ENCODE measurements at places on chromosomes 5 and 9.

DNA sequence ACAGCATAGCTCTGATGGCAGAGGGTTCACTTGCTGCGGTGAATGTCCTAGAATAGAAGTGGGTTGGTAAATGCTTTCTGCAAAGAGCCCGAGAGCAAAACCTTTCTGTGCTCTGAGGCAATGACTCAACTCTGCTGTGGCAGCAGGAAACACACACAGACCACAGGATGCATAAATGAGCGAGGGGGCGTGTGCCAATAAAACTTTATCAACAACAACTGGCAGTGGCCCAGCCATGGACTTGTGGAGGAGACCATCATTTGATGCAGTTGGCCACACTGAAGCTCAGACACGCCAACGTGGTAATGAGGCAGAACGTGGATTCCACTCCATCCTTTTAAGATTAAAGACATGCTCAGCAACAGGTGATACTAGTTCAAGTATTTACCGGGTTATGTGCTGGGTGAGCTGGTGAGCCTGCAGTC lies 6.8 kb downstream of the MRPL36 start:
- DNase-seq = peak; percentile 71

DNA sequence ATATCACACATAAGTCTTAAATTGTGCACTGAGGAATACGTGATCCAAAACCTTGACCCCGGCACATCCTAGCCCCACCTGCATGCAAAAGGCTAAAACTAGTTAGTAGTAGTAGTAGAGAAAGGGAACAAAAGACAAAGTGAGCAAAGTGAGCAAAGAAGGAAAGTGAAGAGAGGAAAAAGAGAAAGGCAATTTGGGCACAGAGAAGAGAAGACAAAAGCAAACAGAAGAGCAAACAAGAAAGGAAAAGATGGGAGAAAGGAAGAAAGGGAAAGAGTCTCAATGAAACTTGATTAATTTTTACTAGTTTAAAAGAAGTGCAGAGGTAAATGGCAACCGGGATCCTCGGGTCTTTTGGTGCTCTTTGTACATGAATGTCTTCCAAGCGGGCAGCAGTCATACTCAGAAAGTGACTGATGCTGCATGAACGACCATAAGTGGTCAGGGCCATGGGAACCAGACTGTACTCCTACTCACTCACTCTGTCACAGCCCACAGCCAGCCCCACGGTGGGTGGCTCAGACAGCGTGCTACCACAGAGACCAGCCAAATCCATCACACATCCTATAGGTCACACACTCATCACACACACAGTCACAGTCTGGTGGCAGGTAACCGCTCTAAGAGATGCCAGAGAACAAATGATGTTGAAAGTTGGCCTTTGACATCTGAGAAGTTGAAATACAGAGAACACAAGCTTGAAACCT lies 203.9 kb downstream of the FBN2 start:
- DNase-seq = no peak

- no peak for DNase-seq
Measured at GRCh38 chr5:147417135-147417813, 92.6 kb downstream of the DPYSL3 start.

GRCh38 chr9:128192601-128193371 lies 1.4 kb upstream of the CIZ1 start:
- peak; percentile 71 for DNase-seq

- DNase-seq = no peak
Measured at GRCh38 chr9:136437839-136438547, 1.7 kb downstream of the INPP5E start.

- no peak for DNase-seq
Measured at GRCh38 chr9:119453490-119453911, 84.3 kb upstream of the BRINP1 start.

GRCh38 chr9:121360601-121361374 lies 9.3 kb downstream of the STOM start:
- no peak for DNase-seq

DNA sequence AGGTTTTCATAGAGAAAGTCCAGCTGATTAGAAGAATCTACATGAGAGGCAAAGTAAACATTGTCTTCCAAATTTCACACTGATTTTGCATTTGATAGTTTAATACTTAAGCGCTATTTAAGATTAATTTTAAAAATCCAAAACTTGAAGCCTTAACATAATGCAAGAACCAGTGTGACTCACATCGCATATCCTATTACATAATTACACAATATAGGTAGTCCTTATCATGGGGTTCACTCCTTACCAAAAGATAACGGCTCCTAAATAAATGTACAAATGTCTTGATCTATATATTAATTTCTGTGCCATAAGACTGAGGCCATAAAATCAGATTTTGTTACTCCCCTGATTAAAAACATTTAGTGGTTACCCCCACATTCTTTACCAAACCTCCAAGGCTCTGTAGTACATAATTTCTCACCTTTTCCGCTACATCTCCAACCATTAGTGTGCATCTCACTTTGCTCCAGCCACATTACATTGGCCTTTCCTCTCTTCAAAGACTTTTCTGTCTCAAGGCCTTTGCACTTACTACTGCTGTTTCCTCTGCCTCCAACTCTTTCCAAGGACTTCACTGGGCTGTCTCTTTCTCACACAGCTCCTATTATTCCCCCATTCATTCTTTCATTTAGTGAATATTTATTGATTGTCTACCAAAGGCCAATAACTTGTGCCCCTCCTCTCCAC lies 1.0 kb downstream of the RIOK2 start:
- DNase-seq = no peak

- no peak for DNase-seq
Measured at GRCh38 chr5:176813587-176814312, 3.4 kb downstream of the UNC5A start.

DNA sequence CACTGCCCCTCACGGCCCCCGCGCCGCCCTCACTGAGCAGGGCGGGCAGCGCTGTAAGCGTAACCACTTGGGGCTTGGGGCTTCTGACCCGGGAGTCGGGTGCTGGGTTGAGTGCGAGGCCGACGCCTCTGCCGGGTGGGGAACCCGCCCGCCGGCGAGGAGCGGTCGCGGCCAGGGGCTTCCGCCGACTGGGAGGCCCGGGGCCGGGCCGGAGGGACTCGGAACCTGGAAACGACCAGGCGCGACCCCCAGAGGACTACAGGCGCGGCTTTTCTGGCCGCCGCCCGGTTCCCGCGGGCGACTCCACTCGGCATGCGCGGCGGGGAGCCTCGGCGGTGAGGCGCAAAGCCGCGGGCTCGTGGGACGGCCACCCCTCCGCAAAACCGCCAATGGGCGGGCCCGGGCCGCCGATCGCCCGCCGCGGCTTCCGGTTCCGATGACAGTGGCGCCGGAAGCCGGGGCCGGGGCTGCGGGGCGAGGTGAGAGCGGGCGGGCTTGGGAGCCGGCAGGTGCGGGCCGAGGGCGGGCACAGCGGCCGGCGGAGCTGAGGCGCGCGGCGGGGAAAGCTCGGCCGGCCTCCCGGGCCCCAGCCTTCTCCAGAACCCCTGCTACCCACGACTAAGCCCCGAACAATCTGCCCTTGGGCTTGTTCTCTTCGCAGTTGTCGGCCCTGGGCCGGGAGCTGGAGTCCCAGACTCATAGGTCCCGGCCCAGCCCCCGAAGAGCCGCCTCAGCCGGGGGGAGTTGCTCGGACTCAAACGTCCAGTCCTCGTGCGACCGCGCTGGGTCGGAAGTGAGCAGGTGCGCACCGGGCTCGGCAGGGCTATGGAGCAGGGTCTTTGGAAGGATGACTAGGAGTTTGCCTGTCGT lies at the start of gene RMND5B:
TSS of gene RMND5B (plus strand) at position 439 of the 870 bp plus-strand sequence. CDS start 7,106 bp downstream, outside the sequence.
- peak; percentile 78 for DNase-seq

DNA sequence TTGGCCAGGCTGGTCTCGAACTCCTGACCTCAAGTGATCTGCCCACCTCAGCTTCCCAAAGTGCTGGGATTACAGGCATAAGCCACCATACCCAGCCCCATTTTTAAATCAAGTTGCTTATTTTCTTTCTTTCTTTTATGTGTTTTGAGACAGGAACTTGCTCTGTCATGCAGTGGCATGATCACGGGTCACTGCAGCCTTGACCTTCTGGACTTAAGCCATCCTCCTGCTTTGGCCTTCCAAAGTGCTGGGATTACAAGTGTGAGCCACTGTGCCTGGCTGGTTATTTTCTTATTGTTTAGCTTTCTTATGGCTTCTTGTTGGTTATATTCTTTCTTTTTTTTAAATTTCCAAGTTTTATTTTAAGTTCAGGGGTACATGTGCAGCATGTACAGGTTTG lies 79.7 kb upstream of the C5orf63 start:
- DNase-seq = no peak

DNA sequence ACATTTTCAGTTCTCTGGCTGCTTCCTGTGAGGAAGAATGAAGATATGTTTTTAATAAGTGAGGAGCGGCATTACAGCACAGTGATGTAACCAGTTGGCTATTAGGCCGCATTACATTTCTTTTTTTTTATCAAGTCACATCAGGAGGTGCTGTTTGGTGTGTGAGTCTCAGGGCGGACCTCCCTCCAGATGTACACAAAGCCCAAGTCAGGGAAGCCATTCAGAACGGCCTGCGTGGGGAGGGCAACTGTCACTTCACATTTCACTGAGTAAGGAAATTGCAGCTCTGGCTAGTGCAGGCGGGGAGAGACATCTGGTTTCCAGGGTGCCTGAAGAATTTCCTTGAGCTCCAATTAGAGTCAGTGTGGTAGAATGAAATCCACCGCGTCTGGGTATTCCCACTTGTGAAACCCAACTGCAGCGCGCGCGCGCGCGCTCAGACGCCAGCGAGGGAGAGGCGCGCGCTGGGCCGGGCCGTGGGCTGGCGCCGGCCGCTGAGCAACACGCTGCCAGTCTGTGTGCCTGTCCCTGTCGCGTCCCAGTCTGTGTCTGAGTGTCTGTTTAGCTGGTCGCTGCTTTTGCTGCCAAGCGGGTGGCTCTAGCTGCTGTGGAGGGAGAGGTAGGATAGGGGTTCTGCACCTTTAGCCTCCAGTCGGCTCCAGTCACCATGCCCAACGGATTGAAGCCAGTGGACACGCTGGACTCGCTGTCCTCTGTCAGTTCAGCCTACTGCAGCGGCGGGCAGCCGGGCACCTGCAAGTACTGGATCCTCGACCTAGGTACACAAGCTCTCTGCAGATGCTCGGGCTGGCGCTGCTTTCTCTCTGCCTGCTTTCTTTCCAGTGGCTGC lies 140.8 kb upstream of the OTULINL start:
- no peak for DNase-seq

DNA sequence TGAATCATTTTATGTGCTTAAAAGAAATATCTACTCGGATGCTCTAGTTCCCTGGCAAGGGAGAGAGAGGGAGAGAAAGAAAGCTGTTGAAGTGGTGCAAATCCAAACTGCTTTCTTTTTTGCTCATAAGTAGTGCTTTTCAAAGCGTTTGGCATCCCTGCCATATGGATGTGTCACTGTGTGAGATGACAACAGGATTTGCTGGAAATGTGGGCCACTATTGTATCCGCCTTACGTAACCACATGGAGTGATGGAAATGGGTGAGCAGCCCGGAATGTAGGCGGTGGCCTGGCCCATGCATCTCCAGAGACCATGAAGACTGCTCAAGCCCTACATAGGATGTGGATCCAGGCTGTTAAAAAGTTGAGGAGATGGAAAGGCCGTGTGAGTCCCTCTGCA lies 30.8 kb downstream of the TJP2 start:
- DNase-seq = no peak

DNA sequence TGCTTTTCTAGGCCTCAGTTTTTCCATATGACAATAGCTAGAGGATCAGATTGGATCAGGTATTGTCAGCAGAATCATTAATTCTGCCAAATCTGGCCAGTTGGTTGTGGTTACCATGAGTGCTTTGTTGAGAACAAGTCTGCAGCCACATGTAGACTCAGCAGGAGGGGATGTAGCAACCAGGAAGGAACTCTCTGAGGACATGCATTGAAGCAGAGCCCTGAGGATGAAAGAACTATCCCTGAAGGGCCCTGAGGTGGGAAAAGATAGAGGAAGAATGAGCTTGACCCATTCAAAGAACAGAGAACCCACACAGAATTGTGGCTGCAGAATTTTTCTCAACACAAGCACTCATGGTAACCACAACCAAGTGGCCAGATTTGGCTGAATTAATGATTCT lies 60.1 kb upstream of the AFAP1L1 start:
- DNase-seq = no peak

GRCh38 chr5:143101725-143102386 lies 301.6 kb downstream of the NR3C1 start:
- no peak for DNase-seq

- DNase-seq = no peak
Measured at GRCh38 chr5:132456987-132457361, 33.6 kb downstream of the IRF1 start.

GRCh38 chr5:142717582-142718215 lies 31.8 kb upstream of the FGF1 start:
- DNase-seq = no peak

DNA sequence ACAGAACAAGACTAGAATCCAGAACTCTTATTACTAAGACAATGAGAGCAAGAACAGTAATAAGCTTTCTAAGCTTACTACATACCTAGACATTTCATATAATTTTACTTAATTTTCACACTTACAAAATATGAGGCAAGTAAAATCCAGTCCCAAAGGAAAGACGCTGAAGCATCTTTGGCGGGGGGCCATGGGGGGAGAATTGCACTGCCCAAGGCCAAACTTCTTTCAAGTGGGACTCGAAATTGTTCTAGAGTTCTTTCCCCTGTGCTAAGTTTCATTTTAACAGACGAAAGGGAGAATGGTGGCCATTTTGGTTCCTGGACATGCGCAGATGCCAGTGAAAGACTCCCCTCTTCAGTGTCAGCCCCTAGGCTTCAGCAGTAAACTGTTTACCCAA lies 72.3 kb downstream of the PRRT1B start:
- no peak for DNase-seq

DNA sequence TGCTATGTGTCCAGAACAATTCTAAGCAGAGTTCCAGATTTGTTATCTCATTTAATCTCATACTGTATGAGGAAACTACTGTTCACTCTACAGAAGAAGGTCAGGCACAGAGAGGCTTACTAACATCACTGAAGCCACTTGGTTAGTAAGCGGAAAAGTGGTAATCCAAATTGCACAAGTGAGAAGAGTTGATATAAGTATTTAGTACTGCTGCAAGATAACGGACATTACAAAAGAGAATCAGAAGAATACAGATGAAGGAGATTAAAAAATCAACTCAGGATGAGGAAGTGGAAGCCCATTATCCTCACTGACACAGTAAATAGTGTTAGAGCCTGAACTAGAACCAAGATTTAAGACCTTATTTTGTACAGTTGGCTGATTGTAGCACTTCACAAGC lies 22.3 kb upstream of the TLR4 start:
- no peak for DNase-seq

- DNase-seq = no peak
Measured at GRCh38 chr9:116697887-116698286, 10.8 kb downstream of the TRIM32 start.

DNA sequence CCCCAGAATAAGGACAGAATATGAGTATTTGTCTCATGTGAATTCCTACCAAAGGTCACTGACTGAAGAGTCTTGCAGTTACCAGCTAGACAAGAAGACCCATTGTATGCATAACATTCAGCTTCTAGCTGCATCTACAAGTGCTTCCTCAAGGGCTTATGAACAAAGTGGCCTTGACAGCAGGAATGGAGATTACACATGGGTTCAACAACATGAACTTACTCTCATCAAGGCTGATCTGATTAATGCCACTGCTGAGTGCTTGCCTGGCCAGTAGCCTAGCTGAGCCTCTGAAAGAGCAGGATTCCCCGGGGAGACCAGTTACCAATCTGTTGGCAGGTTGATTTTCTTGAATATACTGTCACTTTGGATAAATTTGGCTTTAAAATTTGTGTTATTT lies 76.7 kb upstream of the CHD1 start:
- DNase-seq = no peak

GRCh38 chr9:137390553-137391410 lies 32.2 kb downstream of the EXD3 start:
- DNase-seq = no peak

Measured in GM18507 (cell line).